ENCODE measurements at places on chromosomes 1 and 21.

- DNase-seq = no peak
Observed at GRCh38 chr21:16307256-16307655, 577.5 kb downstream of the USP25 start.

DNA sequence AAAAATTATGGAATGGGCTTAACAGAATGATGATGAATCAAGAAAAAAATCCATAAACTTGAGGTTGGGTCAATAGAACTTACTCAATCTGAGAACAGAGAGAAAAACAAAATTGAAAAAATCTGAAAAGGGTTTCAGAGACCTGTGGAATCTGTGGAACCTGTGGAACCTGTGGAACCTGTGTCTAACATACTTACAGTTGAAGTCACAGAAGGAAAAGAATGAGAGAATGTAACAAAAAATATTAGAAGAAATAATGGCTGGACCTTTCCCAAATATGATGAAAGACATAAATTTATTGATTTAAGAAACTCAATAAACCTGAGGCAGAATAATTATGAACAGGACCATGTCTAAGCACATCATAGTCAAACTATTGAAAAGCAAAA, 17.7 kb upstream of the QSOX1 start:
- no peak for DNase-seq

DNA sequence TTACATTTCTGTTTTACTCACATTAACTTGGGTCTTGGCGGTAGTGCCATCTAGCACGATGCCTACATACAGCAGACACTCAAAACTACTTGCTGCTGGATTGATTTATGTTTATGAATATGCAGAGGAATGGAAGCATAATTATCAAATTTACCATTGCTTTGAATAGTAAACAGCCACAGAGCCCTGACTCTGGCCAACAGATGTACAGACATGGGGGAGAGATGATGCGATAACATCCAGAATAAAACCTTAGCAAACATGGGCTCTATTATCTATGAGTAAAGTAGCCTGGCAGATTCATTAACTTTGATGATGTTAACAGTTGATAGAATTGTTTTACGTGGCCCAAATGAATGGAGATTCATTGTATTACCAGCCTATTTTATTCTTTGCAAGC, 42.8 kb downstream of the PTGFR start:
- DNase-seq = no peak

DNA sequence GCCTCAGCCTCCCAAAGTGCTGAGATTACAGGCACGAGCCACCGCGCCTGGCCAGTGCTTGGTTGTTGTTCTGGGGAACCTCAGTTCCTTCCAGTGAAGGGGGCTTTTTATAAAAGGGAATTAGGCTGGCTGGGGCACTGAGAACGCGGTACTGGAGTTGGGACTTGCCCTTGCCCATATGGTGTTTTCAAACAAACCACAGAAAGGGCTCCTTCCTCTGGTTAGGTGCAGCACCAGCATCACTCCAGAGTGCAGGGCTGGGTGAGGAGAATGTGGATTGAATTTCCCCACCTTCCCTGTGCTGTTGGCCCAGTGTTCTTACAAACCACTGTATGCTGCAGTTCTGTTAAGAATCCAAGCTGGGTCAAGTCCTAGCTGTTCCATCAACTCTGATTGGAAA, 5.3 kb downstream of the MAN1C1 start:
- no peak for DNase-seq

GRCh38 chr1:39491146-39491921, at the start of gene BMP8A:
TSS of gene BMP8A (plus strand) at chr1:39491636. CDS start at chr1:39491992, 356 bp downstream.
- peak; percentile 73 for DNase-seq

- no peak for DNase-seq
Observed at GRCh38 chr1:67242016-67242415, 65.7 kb upstream of the IL12RB2 start.

- no peak for DNase-seq
Observed at GRCh38 chr1:59482986-59483385, 186.1 kb downstream of the FGGY start.

- DNase-seq = no peak
Observed at GRCh38 chr1:21332554-21333311, 42.5 kb upstream of the ECE1 start.

DNA sequence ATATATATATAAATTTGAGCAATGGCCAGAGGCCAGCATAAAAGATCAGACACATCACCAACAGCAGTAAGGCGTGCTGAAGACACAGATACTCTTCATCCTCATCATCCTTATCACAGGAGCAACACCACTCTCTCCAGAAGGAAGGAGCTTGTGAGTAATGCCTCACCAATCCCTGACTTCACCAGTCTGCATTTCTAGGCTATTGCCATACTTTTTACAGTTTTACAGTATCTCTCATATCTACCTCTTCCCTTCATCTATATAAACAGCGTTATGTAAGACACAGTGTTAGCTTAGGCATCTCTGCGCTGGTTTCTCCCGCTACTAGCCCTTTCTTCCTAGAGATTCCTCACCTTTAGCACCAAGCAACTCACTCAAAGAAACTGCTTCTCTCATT, 2.4 kb upstream of the ABL2 start:
- DNase-seq = no peak

DNA sequence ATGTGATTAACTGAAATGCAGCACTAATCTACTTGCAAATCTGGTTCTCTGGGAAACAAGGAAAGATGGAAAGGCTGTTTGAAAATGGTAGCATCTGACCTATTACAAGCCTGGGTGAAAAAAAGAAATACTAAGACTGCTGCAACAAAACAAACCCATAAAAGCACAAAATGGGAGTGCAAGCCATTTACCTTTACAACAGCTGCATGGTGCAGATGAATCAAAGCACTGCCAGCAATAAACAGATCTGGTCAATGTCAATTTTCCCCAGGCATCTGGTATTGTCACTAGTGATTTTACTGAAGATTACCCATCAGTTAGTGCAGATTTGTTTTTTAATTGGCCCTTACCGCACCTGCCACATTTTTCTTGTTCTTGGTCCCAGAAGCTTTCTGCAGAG, 1341.7 kb downstream of the PLA2G4A start:
- peak; percentile 16 for DNase-seq

GRCh38 chr1:60863131-60863530, 219.2 kb upstream of the NFIA start:
- no peak for DNase-seq

DNA sequence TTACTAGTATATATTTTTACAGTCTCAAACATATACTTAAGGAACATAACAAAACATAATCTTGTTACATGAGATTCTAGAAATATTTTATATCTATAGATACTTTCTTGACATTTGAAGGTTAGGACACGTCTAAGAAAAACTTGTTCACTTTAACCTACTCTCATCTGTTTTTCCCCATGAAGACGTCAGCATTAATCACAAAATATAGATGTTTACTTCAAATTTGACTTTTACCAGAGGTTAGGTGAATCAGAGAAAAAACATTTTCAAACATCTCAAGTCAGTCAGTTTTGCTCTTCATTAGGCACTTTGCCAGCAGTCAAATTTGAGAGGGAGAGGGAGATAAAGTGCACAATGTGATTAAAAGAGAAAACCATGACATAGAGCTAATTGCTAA, 47.7 kb downstream of the BRINP3 start:
- DNase-seq = no peak

- DNase-seq = no peak
Observed at GRCh38 chr1:183952101-183952500, 85.4 kb downstream of the COLGALT2 start.

DNA sequence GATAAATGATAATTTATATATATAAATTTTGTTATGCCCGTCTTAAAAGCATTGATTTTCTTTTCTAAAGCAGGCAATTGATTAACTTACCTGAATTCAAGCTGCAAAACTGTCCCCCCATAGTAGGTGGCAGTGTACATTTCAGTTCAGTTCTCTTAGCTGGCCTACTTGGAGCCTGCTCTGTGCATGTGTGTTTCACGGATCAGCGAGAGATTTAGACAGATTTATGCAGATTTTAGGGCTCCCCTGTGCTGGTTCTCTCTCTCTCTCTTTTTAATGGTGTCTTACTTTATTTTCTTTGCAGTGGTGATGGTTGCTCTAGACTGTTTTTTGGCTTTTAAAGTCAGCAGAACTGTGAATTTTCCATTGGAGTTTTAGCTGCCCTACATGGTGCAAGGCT, 30.7 kb downstream of the CLIC4 start:
- peak; percentile 3 for DNase-seq

GRCh38 chr1:161492827-161493226, 12.4 kb upstream of the FCGR2A start:
- DNase-seq = no peak

DNA sequence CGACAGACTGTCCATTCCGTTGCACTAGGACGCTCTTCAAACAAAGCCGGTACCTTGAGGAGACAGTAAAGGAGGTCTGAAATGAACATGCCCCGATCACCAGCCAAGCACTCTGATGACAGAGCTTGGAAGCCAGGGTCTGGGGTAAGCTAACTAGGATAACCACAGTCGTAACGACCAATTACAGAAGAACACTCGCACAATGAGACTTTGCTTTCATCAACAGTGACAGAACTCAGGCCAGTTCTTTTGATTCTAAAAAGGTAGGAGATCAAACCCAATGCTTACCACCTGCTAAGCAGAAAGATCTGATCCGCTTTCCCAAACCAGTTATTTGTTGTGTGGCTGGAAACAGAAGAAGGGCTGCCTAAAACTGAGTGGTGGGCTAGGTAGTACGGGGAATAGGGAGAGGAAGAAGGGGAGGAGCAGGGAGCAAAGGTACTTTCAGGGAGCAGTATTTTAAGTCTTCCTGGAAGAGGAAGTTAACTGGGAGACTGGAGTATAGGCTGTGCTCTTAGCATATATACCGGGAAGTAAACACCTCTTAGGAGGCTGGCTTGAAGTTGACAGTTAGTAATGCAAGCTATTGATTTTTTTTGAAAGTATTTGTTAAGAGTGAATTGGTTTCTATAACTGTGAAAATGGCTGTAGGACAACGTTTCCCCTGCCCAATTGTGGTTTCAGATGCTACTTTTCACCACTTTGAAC, 38.4 kb downstream of the UCK2 start:
- DNase-seq = no peak

GRCh38 chr1:193339401-193339800, 153.0 kb upstream of the B3GALT2 start:
- DNase-seq = no peak

GRCh38 chr1:166884040-166884642, 8.1 kb upstream of the TADA1 start:
- DNase-seq = peak; percentile 88
